ENCODE measurements at places on chromosomes 7 and 10.
A peak's percentile ranks its signal among the peaks of the same experiment; 100 is the strongest.

GRCh38 chr10:24241536-24242040, 32.6 kb downstream of the KIAA1217 start:
- no peak for DNase-seq

- no peak for DNase-seq
Observed at GRCh38 chr10:102375867-102376266, 19.6 kb upstream of the NFKB2 start.

DNA sequence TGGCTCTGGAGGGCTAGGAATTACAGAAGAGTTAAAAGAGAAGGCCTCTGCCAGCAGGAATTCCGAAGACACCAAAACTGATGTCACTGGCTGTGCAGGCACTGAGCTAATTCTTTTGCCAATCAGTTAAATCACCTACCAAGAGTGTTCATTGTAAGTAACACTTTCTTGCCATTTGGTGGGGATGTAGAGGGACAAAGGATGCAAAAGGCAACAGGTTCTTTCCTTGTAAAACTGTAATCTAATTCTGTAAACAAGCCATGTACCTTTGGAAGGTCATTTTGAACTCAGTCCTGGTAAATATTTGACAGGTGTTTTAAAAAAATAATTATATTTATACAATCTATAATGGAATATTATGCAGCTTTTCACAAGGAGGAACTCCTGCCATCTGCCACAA, 438.4 kb downstream of the AUTS2 start:
- no peak for DNase-seq

- no peak for DNase-seq
Observed at GRCh38 chr7:151020231-151020630, 4.1 kb downstream of the ATG9B start.

DNA sequence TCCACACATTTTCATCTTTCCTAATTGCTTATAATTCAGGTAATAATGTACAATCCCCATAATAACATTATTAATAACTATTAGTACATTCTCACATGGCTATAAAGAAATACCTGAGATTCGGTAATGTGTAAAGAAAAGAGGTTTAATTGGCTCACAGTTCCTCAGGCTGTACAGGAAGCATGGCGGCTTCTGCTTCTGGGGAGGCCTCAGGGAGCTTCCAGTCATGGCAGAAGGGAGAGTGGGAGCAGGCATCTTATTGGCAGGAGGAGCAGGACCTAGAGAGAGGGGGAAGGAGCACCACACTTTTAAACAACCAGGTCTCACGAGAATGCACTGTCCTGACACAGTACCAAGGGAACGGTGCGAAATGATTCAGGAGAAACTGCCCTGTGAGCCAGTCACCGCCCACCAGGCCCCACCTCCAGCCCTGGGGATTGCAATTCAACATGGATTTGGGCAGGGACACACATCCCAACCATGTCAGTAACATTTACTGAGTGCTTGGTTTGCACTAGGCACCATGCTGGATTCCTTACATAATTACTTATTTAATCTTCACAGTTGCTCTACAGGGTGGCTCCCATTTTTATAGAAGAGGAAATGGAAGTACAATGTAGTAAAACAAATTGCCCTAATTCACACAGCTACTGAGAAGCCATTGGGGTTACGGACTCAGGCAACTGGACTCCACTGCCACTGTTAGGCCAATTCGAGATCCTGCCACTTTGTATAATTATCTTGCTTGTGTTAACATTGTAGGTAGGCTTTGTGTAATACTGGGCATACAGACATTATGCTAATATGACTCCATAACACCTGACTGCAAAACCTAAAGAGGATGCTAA, 8.7 kb upstream of the ESYT2 start:
- DNase-seq, result no peak

DNA sequence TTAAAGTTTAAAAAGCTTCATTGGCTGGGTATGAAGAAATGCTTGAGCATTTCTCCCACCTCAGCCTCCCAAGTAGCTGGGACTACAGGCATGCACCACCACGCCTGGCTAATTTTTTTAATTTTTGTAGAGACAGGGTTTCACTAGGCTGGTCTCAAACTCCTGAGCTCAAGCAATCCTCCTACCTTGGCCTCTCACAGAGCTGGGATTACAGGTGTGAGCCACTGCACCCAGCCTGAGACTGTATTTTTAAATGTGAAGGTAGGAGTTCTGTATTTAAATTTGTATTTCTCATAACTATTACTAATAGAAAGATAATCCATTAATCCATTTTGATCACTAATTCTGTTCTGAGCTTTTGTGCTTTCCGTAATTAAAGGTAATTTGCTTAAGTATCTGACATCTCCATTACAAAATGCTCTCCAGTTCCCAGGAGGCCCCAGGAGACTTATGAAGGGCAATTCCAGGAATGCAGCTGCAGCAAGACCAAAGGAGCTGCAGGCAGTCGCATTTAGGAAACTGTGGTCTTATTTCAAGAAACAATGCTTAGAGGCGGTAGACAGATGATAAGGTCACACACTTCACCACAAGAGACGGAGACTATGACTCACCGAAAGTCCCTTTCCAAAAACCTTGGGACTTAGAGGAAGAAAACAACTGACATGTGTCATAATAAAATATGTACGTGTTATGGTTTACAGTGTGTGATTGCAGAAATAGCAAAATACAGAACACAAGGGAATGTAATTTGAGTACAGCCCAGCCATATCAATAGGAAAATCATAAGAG, 23.3 kb downstream of the YAE1 start:
- no peak for DNase-seq

GRCh38 chr10:71909399-71910083, 54.7 kb upstream of the CHST3 start:
- DNase-seq, result no peak

DNA sequence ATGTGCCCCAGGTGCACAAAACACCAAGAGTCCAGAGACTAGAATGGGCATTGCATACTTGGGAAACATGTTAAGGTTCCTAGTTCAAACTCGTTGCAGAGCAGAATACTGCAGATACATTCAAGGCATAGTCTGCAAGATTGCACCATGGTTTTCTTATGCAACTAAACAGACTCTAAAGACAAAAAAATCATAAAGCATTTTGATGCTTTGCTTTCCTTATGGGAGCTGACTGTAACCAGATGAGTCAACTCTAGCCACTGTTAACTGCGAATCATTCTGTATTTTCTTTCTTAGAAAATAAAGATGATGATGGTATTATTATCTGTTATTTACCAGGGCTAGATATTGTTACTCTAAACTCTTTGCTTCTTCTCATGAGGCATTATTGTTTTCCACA, 19.7 kb downstream of the TRUB1 start:
- DNase-seq, result no peak

- DNase-seq, result no peak
Observed at GRCh38 chr10:106540645-106541044, 623.9 kb downstream of the SORCS1 start.

DNA sequence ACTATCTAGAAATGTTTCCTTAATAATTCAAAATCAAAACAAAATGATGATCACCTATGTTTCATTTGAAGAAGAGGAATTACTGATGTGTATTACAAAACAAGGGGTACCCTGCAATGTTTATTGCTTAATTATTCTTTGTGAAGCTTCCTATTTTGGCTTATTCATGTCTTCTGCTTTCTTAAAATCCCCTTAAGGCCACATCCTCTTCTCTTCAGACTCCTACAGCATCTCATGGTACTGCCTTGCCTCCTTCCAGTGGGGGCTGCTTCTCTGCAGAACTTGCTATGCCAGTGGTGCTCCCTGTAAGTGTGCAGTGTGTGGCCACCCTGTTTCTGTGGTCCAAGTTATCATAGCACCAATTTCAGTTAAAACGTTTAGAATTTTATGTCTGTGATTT, 35.0 kb downstream of the CCDC146 start:
- DNase-seq, result no peak

- DNase-seq, result no peak
Observed at GRCh38 chr10:110499796-110500514, 2.2 kb downstream of the DUSP5 start.

GRCh38 chr10:21315645-21316220, 209.7 kb downstream of the SKIDA1 start:
- DNase-seq, result no peak

DNA sequence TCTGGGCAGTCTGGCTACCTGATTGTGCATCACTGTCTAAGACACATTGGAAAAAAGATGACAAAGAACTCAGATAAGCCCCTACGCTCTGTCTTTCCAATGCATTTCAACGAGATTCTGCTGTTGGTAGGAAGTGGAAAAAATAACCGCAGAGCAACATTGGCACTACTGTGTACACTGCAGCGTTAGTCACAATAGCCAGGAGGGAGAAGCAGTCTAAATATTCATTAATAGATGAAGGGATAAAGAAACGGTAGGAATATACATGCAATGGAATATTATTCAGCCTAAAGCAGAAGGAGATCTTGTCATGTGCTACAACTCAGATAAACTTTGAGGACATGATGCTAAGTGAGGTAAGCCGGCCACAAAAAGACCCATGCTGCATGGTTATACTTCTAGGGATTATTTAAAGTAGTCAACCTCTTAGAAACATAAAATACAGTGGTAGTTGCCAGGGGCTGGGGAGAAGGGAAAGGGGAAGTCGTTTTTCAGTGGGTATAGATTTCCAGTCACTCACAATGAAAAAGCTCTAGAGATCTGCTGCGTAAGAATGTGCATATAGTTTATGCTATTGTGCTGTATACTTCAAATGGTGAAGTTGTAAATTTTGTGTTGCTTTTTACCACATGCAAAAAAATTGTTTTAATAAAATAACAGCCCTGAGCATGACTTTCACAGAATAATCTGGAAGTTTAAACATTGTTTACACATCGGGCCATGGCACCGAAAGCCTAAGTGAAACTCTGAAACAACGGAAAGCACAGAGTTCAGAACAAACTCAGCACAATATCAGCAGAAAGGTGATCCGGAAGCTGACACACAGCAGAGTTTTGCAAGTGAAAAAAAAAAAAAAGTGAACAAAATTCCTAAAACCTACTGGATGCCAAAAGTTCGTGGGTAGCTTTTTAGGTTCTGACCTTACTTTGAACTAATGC, 40.1 kb downstream of the ELMO1 start:
- no peak for DNase-seq

- no peak for DNase-seq
Observed at GRCh38 chr10:80896959-80897358, 359.3 kb downstream of the SH2D4B start.

GRCh38 chr10:42985436-42986316, 91.2 kb upstream of the RET start:
- DNase-seq, result no peak

DNA sequence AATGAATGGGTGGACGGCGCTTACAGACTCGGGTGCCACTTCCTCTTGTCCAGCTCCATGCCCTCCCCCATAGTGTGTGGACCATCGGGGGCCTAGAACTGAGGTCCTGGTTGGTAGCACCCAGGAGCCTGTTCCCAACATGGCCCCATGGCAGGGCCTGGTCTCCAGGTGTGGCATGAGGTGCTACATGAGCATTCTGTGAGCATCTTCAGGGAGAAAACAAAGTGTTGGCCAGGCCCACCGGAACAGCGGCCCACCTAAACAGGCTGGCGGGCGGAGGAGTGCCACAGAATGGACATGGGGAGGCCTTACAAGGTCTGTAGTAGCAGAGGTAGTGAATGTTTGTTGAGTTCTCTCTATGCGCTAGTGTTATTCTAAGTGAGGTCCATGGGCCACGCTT, 76.9 kb downstream of the PARP12 start:
- DNase-seq, result no peak

GRCh38 chr10:132162590-132163277, 24.0 kb upstream of the DPYSL4 start:
- peak; percentile 36 for DNase-seq

DNA sequence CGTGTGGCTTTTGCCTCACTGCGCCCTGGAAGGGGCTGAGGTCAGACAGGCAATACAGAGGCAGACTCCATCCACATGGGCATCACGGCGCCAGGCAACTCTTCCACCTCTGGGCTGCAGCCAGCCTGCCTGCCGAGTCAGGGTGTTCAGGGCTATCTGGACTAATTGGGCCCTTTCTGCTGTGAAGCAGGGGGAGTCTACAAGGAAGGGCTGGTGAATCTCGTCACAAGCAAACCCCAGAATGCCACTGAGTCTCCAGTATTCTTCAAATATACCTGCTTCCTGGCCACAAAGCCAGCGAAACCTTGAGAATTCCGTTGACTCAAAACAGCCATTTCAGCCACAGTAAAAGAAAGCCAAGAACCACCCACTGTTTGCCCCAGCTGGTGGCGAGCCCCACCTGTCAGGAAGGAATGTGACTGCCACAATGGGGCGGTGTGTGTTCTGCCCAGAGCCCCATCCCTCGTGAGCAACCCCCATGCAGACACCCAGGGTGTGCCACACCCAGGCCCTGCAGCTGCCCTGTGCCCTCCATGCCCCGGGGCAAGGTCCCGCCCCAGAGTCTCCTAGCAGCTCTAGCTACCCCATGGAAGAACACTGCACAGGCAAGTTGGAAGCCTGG, 117.3 kb downstream of the FAM53B start:
- DNase-seq, result no peak

DNA sequence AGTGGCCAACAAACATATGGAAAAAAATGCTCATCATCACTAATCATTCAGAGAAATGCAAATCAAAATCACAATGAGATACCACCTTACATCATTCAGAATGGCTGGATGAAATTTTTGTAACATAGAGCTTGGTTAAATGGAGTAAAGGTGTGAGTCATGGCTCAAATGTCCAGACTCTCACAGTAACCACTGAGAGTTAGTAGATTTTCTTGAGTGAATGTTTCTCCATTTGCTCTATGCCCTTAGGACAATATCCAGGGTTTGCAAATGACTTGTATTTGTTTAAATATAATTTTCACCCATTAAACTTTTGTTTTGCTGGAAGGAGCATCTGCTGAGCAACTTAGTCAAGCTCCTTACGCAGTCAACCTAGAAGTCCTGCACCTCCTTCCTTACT, 967.2 kb downstream of the XPNPEP1 start:
- DNase-seq, result no peak

DNA sequence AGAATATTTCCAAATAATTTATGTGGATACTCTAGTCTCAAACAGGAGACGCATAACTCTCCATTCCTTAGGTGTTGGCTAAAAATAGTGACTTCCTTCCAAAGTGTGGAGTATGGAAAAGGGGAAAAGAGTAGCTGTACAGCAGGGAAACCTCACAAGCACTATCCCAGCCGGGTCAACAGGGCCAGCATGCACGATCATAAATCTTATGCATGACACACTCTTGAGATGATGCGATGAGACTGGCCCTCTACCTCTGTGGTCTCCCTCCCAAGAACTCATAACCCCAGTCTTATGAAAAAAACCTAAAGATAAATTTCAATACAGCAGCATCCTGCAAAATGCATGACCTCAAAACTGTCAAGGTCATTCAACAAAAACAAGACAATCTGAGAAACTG, 197.3 kb downstream of the TEX36 start:
- no peak for DNase-seq

GRCh38 chr7:36280840-36281812, 108.5 kb upstream of the ANLN start:
- peak; percentile 90 for DNase-seq

GRCh38 chr10:93614101-93614825, 1.9 kb downstream of the PDE6C start:
- DNase-seq, result no peak

- DNase-seq, result no peak
Observed at GRCh38 chr10:72392571-72392970, 37.9 kb upstream of the DNAJB12 start.

DNA sequence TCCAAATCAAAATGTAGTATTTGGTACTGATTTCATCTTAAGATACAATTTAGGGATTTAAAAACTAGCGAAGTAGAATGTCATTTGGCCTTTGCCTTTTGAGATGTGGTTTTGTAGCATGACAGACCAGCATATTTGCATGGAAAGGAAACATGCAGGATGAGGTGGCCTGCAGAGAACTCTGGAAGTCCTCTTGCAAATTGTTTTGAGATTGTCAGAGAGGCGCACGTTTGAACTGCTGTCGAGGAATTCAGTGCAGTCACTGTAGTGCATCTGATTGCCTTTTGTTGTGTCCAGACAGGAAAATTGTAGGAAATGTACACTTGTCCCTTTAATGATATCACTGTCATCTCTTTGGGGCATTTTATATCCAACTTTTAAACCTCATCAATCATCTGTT, 136.7 kb downstream of the CELF2 start:
- no peak for DNase-seq
